DMS79 (cell line): ENCODE measurements at places on chromosomes 6 and 20.

GRCh38 chr20:62269871-62270270 lies 31.6 kb downstream of the OSBPL2 start:
- no peak for DNase-seq

- DNase-seq: peak; percentile 86
These were observed 25.4 kb upstream of the ASIP start for GRCh38 chr20:34215711-34216381.

DNA sequence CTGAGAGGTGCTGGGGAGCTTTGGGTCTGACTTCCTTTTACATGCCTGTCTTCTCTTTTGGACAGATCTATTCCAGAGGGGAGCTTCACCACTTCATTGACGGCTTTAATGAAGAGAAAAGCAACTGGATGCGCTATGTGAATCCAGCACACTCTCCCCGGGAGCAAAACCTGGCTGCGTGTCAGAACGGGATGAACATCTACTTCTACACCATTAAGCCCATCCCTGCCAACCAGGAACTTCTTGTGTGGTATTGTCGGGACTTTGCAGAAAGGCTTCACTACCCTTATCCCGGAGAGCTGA lies 13.1 kb downstream of the PRDM1 start:
- DNase-seq: no peak

DNA sequence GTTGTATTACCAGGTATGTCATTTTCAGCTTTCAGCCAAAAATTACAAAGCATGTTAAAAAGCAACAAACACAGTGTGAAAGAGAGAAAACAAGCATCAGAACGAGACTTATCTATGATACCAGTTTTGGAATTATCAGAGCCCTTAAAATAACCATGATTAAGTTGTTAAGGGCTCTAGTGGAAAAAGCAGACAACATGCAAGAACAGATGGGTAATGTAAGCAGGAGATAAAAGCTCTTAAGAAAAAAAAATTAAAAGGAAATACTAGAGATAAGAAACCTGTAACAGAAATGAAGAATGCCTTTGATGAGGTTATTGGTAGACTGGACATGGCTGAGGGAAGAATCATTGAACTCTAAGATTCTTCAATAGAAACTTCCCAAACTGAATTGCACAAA lies 127.5 kb upstream of the SCGN start:
- no peak for DNase-seq

DNA sequence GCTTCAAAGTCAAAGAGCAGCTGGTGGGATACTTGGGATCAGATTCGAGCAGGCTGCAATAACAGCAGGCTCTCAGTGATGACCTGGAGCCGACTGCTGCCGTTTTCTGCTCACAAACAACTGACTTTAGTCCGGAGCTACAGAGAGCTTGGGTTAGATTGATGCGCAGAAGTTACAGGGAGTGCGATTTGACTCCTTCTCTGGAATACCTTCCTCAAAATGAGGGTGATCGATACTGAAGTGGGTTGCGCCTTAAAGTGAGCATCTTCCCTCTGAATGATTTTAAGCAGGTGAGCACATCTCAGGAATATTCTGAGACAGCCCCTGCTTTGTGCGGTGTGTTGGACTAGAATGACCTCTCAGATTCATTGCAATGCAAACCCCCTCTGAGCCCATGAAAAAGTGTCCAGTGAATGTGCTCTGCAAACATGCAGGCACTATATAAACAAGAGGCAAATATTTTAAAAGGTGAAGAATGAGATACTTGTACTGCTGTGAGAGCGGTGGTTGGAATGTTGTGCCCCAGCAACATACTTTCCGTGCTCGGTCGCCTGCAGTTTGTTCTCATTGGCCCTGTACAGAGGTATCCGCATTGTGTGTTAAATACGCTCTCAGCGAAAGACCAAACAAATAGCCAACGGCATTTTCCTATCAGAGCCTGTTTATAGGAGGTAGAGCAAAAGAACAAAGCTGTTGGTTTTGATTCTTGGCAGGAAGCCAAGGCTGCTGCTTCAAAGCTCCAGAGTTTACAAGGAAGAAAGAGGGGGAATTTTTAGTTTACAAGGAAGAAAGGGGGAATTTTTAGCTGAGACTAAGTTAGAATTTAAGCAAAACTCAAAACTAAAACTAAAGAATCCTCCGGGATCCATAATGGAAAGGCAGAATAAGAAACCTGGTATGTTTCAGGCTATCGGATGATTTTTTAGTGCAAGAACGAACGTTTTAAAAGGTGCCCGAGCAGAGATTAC lies 67.7 kb downstream of the PHACTR2 start:
- DNase-seq: peak; percentile 66

- peak; percentile 72 for DNase-seq
These were observed 144.6 kb upstream of the RNF24 start for GRCh38 chr20:4159765-4160490.

DNA sequence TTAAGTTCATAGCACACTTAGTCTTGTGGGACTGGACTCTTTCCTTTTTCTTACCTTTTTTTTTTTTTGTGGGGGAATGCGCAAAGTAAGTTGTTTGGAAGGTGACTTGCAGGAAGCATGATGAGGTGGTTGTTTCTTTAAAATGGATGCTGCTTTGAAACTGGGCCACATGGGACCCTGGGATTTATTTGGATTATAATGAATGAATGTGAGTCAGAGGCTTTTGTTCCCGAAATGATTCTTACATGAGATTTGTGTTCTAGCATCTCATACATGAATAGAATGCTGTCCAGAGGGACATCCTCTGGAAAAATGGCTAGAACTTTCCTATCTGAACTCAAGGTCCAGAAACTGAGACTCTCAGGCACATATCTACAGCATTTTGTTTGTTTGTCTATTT lies 236.6 kb upstream of the RNF24 start:
- DNase-seq: no peak

DNA sequence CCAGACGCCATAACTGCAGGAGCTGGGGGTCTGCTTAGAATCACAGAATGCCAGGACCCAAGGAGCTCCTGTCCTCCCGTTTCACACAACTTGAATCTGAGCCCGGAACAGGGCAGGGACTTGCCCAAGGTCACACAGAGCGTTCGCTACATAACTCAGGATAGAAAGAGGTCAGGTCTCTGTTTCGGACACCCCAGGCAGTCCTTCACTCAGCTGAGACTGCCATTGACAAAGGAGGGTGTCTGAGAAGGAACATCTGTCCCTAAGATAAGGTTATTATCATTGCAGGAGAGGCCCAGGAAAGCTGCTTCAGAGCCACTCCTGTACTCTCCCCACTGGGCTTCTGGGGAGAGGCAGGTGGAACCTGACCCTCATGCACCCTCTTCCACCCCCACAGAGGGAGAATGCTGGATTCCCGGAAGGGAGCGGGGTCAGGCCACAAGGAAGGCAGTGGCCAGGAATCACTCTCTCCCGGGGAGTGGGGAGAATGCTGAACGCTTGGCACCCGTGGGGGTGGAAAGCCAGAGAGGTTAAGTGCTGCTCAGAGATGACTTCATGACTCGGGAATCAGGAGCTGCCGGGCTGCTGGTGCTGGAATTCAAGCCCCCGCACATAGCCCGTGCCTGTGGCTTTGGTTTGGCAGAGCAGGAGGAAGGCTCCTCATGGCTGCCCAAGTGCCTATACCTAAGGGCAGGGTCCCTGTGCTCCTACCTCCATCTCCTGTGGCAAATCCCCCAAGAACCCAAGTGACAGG lies 10.7 kb downstream of the SDC4 start:
- DNase-seq: no peak

DNA sequence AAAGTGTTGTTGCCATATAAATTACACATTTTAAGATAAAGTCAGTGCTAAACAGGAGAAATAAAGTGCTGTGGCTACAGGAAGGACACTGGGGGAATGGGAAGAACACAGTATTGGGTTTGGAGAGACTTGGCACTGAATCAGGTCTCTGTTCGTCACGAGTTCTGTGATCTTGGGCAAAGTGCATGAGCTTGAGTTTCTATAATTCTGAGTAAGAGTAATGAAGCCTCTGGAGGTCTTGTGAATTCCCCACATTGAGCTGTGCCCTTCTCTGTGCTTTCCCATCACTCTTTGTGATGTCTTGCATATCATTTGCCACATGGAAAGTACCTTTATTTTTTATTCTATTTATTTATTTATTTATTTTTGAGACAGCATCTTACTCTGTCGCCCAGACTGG lies 16.8 kb upstream of the EEF1A1 start:
- DNase-seq: no peak

DNA sequence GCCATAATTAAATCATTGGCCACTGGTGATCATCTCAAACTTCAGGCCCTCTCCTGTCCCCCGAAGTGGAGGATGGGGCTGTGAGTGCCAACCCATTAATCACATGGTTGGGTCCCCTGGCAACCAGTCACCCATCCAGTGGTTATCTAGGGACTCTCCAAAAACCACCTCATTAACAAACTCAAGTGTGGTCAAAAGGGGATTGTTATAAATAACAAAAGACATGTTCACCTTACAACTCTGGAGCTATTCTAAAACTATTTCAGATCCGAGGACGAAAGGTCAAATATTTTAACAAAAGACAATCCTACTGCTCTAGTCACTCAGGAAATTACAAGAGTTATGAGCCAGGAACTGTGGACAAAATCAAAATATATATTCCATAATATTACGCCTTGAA lies 95.5 kb upstream of the PRND start:
- DNase-seq: no peak
